Liver (tissue), 10 donors: ENCODE measurements at places on chromosomes 1 and 21. TPM values are rescaled to one million over a fixed set of nuclear protein-coding genes. Genes with fewer than 3 reads are reported as not detected.
A peak's percentile ranks its signal among the peaks of the same experiment; 100 is the strongest.

DNA sequence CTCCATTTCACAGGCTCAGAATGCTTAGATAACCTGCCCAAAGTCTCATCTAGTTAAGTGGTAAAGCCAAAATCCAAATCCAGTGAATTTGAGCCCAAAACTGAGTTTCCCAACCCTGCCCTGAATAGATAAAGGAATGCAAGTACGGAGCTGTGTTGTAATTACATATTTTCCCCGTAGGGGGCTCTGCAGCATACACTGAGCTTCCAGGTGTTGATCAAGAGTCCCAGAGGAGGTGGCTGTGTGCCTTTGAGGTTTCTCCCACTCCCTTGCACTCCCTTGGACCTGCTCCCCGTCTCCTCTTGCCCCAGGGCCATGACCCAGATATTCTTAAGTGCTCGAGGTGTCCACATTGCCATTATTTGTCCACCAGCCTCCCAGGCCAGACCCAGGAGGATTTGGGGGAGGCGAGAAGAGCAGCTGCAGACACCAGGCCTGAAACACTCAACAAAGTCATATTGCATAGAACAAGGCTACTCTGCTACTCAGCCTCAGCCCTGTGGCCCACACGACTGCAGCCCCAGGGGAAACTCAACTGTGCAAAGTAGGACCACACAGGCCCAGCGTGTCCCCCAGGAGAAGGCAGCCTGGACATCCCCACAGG is 18.4 kb upstream of the LY9 start:
- H3K4me1 ChIP-seq: no peaks in the 10 kb centered on the region
- no peaks in the 10 kb centered on the region for H3K36me3 ChIP-seq
- H3K27me3 ChIP-seq: no peaks in the 10 kb centered on the region
- H3K4me3 ChIP-seq: no peak overlapping the region
- peak; percentile 47 for DNase-seq
- H3K27ac ChIP-seq: no peak overlapping the region

GRCh38 chr1:47444562-47445465 is 7.0 kb downstream of the FOXD2 start:
- DNase-seq: no peak
- H3K27me3 ChIP-seq: no peaks in the 10 kb centered on the region
- H3K4me1 ChIP-seq: no peaks in the 10 kb centered on the region
- H3K4me3 ChIP-seq: no peak overlapping the region
- H3K27ac ChIP-seq: no peak overlapping the region
- no peaks in the 10 kb centered on the region for H3K36me3 ChIP-seq

DNA sequence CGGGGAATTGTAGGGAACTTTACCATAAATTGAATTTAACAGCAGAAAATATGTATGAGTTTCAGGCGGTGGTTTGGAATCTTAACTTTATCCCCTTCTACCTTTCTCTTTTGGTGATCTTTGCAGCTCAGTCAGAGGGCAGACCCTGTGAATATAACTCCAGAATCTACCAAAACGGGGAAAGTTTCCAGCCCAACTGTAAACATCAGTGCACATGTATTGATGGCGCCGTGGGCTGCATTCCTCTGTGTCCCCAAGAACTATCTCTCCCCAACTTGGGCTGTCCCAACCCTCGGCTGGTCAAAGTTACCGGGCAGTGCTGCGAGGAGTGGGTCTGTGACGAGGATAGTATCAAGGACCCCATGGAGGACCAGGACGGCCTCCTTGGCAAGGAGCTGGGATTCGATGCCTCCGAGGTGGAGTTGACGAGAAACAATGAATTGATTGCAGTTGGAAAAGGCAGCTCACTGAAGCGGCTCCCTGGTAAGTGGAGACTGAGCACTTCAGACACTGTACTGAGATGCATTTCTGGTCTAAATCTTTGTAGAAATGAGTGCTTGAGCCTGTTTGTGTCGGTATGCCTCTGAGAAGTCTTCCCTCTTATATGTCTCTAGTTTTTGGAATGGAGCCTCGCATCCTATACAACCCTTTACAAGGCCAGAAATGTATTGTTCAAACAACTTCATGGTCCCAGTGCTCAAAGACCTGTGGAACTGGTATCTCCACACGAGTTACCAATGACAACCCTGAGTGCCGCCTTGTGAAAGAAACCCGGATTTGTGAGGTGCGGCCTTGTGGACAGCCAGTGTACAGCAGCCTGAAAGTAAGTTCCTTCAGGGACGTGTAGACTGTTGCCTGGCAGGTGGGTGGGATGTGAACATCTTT is 1.5 kb downstream of the CCN1 start:
- H3K36me3 ChIP-seq: peaks cover 7% of the 10 kb centered on the region
- peak overlapping the region; percentile 87 for H3K4me3 ChIP-seq
- DNase-seq: no peak
- H3K27ac ChIP-seq: peak overlapping the region; percentile 92

GRCh38 chr1:150235294-150235851 is 539 bp downstream of the ANP32E start:
- H3K27me3 ChIP-seq: no peaks in the 10 kb centered on the region
- DNase-seq: peak; percentile 50
- H3K4me3 ChIP-seq: peak overlapping the region; percentile 92
- peaks cover 20% of the 10 kb centered on the region for H3K4me1 ChIP-seq

DNA sequence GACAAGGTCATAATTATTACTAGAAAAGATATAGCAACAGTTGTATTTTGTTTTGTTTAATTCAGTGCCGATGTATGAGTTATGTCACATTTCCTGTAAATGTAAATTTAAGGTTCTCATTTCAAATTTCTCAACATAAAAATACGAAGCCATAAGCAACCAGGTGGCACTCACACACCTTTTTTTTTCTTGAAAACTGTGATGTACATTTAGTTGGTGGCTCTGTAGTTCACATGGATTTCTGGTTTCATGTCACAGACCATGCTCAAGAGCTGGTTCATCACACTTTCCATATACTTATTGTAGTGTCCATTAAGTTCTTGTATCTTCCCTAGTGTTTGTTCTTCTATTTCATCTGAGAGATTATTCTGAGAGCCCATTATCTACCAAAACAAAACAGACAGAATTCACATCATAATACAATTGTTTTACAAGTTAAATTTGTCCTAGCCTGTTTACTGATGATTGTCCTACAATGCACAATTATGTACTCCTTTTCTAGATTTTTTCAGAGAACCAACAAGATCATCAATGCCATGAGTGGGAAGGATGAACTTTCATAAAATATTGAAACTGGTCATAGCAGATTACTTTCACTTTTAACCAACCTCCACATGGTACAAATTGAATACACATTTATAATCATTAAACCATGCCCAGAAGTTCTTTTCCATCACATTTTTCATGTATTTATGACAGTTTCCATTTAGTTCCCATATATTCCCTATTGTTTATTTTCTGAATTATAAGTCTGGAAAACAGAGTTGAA is 17.1 kb downstream of the ATP6V1G3 start:
- H3K27me3 ChIP-seq: no peaks in the 10 kb centered on the region
- no peak overlapping the region for H3K4me3 ChIP-seq
- H3K27ac ChIP-seq: no peak overlapping the region

DNA sequence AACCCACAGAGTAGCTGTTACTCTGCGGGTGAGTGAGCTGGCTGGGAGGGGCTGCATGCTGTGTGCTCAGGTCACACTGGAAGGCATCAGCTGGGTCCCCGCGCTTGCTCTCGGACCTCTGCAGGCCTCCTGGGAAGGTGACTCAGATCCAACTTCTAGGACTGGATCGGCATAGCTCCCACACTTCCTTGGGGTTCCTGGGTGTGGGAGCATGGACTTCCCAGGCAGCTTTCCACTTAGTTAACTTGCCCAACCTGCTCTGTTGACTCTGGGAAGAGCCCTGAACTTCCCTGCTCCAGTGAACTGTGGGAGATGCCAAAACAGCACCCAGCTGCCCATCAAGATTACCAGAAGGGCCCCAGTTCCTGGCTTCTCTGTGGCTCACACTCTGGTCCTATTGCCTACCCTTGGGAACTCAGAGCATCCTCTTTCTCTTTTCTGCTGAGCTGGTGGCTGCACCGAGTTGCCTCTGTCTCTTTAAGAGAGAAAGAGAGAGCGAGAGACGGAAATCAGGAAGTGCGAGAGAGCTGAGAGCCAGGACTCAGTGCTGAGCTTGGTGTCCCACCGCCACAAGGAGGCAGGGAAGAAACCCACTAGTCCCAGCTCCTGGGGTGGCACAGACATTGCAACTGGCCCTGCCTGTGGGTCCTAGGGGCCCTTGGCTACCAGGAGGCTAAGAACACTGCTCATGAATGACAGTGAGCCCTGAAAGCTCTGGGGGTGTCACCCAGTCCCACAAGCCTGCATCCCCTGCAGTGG is at the start of gene IKBKE:
IKBKE (plus strand) TSS at position 544 of the 759 bp plus-strand sequence. CDS start 2,752 bp downstream, outside the sequence.
- H3K27ac ChIP-seq: no peak within 1 kb of the TSS
- no peak for DNase-seq
- no peaks in the 10 kb centered on the region for H3K36me3 ChIP-seq
- H3K4me3 ChIP-seq: peak within 1 kb of the TSS; percentile 70

DNA sequence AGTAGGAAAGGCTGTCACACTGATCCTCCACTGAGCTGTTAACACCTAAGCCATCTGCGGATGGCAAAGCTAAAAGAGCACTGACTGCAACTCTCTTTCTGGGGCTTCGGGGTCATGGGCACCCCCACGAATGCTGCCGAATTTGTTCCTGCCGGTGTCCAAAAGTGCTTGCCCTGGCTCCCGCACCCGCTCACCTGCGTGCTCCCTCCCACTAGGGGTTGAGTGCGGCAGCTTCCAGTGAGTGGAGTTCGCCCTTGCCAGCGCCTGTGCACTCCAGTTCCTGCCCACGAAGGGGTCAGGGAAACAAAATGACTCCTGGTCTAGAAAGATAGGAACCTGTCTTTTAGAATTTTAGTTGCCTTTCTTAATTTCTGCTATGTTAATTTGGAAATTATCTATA is 78.7 kb downstream of the IFI44 start:
- no peak overlapping the region for H3K27ac ChIP-seq
- no peak overlapping the region for H3K4me3 ChIP-seq
- DNase-seq: no peak
- H3K4me1 ChIP-seq: no peaks in the 10 kb centered on the region
- peaks cover 2% of the 10 kb centered on the region for H3K27me3 ChIP-seq
- H3K36me3 ChIP-seq: no peaks in the 10 kb centered on the region

GRCh38 chr1:182671750-182672486 is 12.5 kb downstream of the RGS8 start:
- H3K4me1 ChIP-seq: peaks cover 7% of the 10 kb centered on the region
- no peak overlapping the region for H3K27ac ChIP-seq
- DNase-seq: no peak
- peaks cover 4% of the 10 kb centered on the region for H3K27me3 ChIP-seq
- H3K36me3 ChIP-seq: no peaks in the 10 kb centered on the region

- no peaks in the 10 kb centered on the region for H3K36me3 ChIP-seq
- DNase-seq: no peak
- no peak overlapping the region for H3K4me3 ChIP-seq
- no peak overlapping the region for H3K27ac ChIP-seq
Measured at GRCh38 chr1:185573677-185574076, 160.5 kb upstream of the HMCN1 start.

DNA sequence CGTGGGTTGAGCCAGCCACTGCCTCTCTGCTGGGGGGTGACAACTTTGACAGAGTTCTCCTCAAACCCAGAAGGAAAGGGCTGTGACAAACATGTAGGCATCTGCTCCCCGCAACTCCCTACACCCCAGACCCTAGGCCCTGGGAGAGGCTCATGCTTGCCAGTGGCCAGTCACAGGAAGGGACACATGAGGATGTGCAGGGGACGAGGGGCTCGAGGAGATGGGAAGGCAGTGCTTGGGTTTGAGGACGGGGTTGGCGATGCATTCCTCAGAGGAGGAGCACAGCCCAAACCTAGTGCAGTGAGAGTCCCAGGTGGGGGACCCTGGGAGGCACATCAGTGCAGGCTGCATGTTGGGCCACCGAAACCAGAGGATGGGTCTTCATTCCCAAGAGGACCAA is 62.1 kb downstream of the STUM start:
- DNase-seq: no peak
- no peaks in the 10 kb centered on the region for H3K27me3 ChIP-seq
- no peaks in the 10 kb centered on the region for H3K4me1 ChIP-seq
- no peaks in the 10 kb centered on the region for H3K36me3 ChIP-seq

GRCh38 chr21:25967901-25968438 is 202.6 kb downstream of the APP start:
- DNase-seq: no peak
- no peaks in the 10 kb centered on the region for H3K27me3 ChIP-seq
- H3K27ac ChIP-seq: no peak overlapping the region

DNA sequence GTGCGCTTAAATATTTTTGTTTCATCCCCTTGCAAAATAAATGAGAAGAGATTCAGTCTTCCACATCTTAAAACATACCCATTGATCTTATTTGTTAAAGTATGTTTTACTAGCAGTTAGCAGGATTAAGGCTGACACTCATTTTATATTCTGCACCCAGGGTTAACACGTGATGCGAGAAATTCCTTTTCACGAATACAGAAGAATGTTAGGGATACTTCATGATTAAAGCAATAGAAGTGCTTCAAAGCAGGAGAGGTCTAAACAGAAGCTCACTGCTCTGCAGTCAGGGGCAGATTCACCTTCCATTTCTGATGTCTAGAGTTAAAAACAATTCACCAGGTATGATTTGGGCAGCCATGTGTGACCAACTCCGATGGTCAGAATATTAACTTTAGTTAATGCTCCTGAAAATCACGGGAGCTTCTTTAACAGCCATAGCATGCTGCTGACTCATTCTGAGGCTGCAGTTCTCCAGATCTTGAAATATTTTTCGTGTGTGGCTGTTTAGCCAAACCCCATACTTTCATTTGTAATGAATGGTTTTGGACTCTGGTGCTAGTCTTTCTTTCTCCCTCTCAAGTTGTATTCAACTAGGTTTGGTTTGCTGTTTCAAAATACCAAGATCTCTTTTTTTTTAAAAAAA is 19.7 kb downstream of the BCAR3 start:
- H3K4me3 ChIP-seq: no peak overlapping the region
- H3K4me1 ChIP-seq: no peaks in the 10 kb centered on the region
- DNase-seq: no peak

- H3K4me1 ChIP-seq: no peaks in the 10 kb centered on the region
- no peak for DNase-seq
- H3K4me3 ChIP-seq: no peak overlapping the region
- no peaks in the 10 kb centered on the region for H3K36me3 ChIP-seq
- H3K27ac ChIP-seq: no peak overlapping the region
Measured at GRCh38 chr1:222275001-222275728, 272.7 kb downstream of the HHIPL2 start.

DNA sequence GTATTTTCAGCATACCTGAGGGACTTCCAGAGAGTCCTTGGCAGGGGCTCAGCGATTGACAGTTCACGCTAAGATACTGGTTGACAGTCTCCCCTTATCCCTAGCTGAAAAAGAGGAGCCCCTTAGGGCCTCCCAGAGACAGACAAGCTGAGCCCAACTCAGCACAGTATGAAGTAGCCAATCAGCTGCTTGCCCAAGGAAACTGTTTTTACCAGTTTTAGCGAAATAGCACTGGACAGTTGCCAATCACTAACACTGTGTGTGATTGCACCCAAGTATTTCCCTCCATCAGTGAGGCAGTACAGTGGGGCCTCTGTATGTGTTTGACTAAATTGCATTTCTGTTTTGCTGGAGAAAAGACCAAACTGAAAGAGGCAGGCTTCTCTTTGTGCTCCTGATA is 27.0 kb downstream of the KHDRBS1 start:
- H3K36me3 ChIP-seq: peaks cover 77% of the 10 kb centered on the region
- H3K4me3 ChIP-seq: no peak overlapping the region
- H3K4me1 ChIP-seq: no peaks in the 10 kb centered on the region
- H3K27ac ChIP-seq: no peak overlapping the region
- no peaks in the 10 kb centered on the region for H3K27me3 ChIP-seq
- no peak for DNase-seq

AIRE gene
- total RNA-seq: not detected

GRHL3 gene
- 0.08 TPM for total RNA-seq

SCMH1 gene
- 9.6 TPM for total RNA-seq

FAM3B gene
- 5.4 TPM for total RNA-seq

DFFA gene
- 10.6 TPM for total RNA-seq

MR1 gene
- 5.5 TPM for total RNA-seq

C1QTNF12 gene
- not detected for total RNA-seq

TRIM46 gene
- 0.17 TPM for total RNA-seq
